NCI-H446 treated with DMSO at 0.1 percent for 48 hours (cell line): ENCODE measurements at places on chromosomes 3 and 15.

DNA sequence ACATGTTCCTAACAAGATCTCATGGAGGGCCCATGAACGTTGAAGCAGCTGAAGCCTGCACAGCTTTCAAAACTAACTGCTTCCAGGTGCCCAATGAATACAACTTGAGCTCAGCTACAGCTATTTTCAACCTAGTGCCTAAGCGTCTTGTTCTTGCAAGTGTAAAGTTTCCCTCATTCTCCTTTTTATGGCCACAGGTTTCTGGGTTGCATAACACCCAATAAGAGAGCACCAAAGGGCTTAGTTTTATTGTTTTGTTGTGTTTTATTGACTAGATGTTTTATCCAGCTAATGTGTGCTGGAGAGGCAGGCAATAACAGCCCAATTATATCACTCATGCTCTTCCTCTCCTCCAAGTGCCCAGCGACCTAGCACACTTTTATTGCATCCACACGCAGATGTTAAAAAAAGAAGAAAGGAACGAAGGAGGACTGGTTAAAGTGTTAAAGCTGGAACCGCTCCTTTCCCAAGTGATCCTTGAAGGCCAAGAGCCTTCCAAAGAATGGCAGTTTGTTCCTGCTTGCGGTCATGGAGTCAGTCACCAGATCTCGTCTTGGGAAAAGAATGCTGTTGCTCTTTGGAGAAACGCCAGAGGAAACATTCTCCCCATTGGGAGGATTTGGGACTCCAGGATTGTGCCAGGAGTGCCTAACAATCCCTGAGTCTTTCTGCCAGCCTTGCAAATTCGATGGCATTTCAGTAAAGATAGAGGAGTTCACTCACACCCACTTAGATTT, 156.9 kb downstream of the MEX3B start:
- DNase-seq, result peak; percentile 17

- no peak for DNase-seq
Observed at GRCh38 chr15:51342227-51342999, 958 bp downstream of the GLDN start.

- DNase-seq, result no peak
Observed at GRCh38 chr3:80408030-80408721, 640.4 kb upstream of the ROBO1 start.

DNA sequence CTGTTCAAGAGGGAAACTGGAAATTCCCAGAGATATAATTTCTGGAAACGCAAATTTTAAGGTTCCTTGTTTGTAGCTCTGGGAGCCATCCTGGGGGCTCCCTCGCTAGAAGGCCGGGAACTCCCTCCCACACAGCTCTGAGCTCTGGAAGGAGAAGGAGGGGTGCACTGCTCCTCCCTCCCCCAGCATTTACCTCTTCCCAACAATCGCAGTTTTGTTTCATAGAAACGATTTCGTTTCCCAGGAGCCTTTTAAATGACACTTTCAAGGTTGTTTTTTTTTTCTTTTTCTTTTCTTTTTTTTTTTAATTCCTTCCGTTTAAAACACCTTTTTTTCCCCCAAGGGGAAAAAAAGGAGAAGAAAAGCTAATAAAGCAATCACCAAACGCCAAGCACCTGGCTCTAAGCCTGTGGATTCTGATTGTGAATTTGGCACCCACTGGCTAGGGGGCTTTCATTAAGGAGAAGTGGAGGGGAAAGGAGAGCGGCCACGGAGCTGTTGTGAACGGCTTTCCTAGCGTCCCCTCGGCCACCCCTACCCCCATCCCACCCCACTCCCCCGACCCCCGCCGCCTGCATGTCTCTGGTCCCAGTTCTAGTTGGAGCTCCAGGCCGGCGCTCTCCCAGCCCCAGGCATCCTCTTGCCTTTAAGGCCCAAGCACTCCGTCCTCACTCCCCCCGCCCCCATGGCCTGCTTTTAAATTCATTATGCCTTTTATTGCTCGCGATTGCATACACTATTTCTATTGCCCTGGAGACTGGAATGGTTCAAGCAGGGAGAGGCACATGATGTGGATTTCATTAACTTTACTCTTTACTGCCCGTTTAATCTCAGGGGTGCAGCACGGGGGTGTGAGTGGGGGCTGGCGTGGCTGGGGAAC, 13.6 kb upstream of the CCDC33 start:
- DNase-seq, result peak; percentile 36

DNA sequence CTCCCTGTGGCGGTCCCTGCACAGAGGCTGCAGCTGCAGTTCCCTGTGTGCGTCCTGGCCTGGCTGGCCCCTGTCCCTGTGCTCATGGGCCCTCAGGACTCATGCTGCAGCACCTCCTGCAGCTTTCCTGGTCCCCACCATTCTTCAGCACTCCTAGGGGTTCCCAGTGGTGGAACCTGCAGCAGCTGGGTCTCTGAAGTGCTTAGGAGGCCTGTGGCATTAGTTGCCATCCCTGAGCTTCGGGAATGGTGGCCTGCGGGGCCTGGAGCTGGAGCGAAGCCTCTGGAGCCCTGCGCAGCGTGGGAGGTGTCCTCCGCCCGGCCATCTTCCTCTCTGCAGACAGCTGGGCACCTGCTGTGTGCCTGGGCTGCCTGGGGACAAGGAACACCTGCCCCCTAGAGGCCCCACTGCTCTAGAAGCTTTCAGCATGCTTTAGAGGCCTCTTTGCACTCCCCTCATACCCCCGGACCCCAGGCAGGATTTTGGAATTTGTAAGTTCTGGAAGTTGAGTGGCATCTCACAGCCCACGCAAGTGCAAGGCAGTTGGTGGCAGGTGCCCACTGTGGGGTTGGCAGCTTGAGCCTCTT, 13.1 kb downstream of the PLXNA1 start:
- DNase-seq, result no peak

DNA sequence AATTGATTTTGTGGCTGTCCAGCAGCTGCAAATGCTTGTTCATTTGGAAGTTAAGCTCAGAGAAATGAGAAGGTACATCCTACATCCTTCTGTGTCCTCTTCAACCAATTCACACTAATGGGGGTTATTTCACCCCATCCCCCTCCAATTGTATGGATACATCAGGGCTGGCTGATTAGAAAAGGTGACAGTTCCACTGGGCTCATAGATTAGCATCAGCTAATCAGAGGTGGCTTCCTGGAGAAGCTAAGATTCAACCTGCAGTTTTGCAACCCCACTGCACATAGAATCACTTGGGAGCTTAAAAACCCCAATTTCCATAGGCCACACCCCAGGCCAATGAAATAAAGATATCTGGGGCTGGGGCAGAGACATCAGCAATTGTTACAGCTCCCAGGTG, 217.7 kb upstream of the TLE3 start:
- DNase-seq, result no peak

GRCh38 chr3:29532473-29532872, 251.6 kb downstream of the RBMS3 start:
- DNase-seq, result no peak

- DNase-seq, result no peak
Observed at GRCh38 chr3:156725682-156726081, 51.3 kb downstream of the TIPARP start.

DNA sequence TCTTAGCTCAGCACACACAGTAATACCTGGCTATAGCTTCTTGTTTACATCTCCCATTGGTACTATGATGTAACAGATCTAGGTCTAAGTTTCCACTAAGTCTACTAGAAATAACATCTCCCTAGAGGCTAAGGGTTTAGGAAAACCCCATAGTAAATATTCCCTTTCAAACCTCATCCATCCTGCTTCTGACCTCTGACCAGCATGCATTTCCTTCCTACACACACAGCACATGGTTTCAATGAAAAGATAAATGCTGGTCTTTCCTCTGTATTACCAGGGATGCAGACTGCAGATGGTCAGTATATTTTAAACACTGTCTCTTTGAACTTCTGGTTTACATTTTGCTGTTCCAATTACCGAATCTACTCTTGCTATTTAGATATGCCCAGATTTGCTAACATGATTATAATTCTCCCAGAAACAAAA, 96.6 kb downstream of the EFL1 start:
- DNase-seq, result no peak

DNA sequence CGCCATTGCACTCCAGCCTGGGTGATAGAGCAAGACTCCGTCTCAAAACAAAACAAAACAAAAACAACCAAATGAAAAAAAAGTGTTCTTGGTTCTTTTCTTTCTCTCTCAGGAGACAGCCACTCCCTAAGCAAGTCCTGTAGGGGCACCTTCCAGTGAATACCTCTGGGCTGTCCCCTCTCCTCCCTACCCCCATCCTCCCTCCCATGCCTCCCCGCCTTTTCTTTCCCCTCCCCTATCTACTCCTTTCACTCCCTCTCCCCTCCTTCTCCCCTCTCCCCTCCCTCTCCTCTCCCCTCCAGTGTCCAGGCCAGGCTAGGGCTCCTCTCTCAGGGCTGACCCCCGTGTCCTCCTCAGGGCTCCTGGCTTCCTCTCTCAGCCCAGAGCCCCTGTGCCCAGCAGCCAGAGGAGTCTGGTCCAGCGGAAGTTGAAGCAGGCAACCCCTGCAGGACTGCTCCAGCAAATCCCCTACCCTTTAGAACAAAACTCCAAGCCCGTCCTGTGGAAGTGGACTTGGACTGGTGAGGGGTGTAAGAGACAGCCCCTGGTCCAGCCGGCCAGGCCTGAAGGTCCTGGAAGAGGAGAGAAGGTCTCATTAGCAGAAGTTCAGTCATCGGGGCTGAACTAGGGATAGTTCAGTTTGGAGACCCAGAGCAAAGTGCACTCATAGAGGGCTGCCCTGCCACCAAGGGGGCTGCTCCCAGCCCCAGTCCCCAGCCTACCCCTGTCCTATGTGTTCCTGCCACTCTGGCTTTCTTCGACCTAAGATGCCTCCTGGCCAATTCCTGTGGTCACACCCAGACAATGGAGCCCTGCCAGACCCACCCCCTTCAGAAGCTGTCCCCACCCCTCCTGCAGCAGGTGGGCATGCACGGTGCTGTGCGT, 79.8 kb upstream of the IQSEC1 start:
- DNase-seq, result no peak

DNA sequence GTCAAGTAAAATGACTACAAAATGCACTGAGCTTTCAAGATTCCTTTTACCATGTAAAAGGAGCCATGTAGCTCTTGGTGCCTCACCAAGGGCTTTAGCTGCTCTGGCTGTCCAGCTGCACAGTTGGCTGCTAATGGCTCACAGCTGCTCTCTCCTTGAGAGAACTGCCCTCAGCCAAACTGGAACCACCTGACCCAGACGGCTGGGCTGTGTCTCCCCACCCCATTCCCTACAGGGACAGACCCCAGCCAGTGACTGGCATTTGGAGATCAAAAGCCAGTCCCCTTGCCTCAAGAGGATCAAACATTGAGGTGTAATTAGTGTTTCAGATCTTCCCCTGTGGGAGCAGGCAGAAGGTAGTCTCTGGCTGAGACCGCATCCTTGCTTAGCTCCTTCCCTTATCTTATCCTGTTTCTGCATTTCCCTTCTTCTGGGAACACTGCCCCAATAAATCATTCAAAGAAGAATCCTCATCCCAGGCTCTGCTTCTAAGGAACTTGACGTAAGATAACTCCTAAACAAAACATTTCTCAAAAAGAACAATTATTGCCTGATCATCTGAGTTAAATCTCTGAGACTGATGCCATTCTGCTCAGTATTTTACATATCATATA, 28.6 kb upstream of the UBE2E2 start:
- no peak for DNase-seq

GRCh38 chr3:78430741-78431140, 1337.1 kb downstream of the ROBO1 start:
- no peak for DNase-seq

DNA sequence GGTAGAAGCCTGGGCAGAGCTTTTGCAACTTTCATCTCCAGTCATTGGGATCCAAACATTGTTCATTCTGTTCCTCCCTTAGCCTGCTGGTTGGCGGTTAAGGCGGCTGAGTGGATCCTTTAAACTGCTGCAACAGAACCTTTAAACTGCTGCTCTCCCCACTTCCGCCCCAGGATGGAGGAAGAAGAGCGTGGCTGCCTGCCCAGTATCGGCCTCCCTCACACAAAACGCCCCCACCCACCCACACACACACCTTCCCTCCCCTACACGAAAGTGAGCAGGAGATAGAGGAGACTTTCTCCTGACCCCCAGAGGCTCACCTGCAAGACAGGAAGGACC, 460 bp upstream of the ZMAT3 start:
- DNase-seq, result no peak

DNA sequence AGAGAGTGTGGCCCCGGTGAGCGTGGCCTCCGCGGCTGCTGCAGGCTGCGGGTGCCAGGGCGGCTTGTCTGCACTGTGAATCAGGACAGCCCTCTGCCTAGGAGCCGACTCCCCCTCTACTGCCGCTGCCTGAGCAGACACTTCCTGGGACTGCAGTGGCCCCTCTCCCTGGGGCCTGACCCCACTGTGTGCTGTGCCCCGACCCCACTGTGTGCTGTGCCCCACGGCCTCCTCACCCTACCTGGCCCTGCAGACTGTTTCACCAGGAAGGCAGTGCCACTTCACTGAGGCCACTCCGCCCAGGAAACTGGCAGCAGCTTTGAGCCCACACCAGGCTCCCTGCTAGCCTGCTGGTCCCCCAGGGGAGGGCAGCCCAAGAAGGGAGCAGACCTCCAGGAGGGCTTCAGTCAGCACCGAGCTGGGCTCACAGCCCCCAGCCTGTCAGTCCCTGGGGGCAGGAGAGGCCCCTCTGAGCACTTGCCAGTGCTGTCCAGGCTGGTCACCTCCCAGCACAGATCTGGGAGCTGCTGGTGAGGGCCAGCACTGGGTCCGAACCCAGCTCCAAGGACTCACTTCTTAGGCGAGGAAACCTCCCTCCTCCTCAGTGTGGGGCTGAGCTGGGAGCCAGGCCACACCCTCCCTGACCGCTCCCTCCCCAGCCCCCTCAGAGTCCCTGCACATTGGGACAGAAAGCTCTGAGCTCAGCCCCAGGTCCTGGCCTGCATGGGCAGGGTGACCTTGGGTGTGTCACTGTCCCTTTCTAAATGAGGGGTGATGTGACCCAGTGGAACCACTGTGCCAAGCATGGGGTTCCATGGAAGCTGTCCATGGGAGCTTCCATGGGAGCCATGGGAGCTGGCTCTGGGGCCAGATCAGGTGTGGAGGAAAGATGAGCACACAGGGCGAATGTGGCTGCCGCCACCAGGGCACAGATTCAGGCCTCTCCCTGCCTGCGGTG, 56.8 kb downstream of the DNAJB8 start:
- DNase-seq, result no peak

DNA sequence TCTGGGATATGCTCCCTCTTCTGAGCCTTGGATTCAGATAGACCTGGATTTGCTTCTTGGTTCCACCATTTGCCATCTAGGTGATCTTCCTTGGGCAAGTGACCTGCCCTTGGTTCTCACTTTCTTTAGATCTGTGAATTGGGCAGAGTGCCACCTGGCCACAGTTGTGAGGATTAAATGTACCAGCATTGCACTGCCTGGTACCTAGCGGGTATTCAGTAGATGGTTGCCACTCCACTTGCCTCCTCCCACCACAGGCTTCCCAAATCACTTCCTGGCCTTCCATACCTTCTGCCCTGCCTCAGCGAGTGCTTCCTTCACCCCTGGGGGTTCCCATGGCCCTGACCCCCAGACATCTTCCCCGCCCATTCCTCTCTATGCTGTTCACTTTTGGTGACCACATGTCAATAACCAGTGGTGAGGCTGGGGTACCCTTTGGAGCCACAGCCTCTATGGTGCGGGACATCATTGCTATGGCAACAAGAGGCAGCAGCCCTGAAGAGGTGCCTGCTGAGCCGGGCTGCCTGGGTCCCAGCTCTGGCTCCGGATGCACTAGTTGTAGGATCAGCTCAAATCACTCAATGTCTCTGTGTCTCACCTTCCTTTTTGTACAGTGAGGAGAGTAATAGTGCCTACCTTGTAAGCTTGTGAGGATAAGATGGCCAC, 40.5 kb downstream of the CMTM7 start:
- no peak for DNase-seq
